ENCODE measurements at places on chromosomes 7 and 10.
A peak's percentile ranks its signal among the peaks of the same experiment; 100 is the strongest.

DNA sequence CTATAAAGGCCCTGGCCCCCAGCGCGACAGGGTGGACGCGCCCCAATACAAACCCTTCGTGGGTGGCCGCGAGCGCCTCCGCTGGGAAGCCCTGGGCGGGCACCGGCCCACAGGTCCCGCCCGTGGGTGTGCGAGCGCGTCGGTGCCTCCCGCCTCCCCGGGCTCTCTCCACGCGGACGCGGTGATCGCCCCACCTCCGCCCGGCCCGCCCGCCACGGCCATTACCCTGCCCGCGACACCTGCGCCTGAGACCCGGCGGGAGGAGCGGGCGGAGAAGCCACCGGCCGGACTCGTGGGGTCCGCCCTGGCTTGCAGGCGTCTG is 81.2 kb downstream of the PAX2 start:
- DNase-seq, result no peak

DNA sequence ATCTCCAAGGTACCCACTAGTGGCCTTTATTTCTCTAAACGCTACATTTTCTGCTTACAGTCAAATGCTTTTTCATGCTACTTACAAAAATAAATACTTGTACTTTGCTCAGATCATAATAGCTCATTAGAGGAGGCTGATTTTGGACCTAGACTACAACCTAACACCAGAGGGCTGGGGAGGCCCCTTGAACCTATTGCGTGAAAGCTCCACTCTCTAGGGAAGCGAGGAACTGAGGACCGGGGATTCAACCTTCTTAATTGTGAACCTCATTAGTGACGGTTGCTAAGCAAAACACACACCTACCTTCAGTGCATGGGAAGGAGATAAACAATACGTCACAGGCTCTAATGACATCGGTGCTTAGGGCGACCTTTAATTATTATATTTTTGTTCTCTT is 92.1 kb downstream of the EBF3 start:
- DNase-seq, result no peak

GRCh38 chr10:5079836-5080235 is 14.4 kb upstream of the AKR1C3 start:
- no peak for DNase-seq

DNA sequence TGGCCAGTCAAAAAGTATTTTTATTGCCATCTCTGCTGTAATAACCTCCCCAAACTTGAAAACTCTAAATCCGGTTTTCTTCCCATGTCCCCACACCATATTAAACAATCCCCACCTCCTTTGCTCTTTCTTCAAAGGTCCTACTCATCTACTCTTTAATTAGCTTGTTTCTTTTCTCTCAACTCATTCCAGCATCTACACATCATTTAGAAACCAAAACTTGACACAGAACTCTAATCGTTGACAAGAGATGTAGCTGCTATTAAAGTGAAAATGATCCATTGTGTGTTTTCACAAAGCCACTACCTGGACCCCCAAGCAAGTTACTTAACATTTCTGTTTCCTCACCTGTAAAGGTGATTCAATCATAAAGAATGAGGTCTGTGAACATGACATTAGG is 436.3 kb upstream of the NPVF start:
- DNase-seq, result no peak

- no peak for DNase-seq
These were observed 72.0 kb upstream of the ABCB5 start for GRCh38 chr7:20543500-20543899.

DNA sequence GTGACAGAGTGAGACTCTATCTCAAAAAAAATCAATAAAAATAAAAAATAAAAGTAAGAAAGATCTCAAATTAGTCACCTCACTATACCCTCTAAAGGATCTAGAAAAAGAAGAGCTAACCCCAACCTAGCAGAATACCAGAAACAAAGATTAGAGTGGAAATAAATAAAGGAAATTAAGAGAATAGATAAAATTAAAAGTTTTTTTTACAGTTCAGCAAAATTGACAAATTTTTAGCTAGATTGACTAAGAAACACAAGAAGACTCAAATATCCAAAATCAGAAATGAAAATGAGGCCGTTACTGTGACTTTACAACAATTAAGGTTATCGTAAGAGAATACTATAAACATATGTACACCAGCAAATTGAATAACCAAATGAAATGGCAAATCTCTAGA is 29.1 kb downstream of the KCTD7 start:
- no peak for DNase-seq

- no peak for DNase-seq
These were observed 17.2 kb upstream of the MYH16 start for GRCh38 chr7:99255463-99255862.

- no peak for DNase-seq
These were observed 213.0 kb upstream of the CHRM2 start for GRCh38 chr7:136655414-136655813.

GRCh38 chr7:129188372-129188891 is at the start of gene SMO:
TSS of gene SMO (plus strand) at chr7:129188633. CDS start at chr7:129189152, 519 bp downstream.
- no peak for DNase-seq

DNA sequence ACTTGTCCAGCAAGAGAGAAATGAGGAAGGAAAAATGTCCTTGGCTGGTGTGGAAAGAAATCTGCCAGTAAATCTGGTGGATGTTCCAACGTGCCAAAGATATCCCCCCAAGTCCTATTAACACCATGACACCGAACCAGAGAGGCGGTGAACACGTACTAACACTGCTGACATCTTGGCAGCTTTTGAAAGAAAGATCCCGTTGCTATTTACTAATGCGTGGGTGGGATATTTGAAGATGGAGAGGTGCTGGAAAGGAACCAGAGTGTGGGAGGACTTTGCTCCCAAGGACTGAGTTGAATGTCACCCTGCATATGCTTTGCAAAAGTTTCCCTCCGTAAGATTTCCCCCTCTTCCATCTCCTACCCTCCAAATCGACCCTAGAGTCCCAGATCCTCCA is 7.9 kb downstream of the CCDC3 start:
- DNase-seq, result no peak

DNA sequence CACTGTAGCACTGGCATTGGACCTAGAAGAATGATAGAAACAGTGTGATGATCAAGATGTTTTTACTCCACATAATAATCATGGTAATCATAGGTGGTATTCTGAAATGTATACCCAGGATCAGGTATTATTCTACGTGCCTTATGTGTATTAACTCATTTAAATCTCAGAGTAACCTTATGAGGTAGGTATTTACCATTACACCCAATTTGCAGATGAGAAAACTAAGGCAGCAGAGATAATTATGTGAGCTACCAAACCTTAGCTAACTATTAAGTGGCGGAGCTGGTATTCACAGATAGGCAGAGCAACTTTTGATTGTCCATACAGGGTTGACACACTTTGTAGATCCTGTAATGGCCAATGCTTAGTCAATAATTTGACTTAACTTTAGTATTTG is 2.5 kb downstream of the CAMK1D start:
- no peak for DNase-seq

- DNase-seq, result no peak
These were observed 106.7 kb downstream of the ITGB1 start for GRCh38 chr10:32851301-32851700.

DNA sequence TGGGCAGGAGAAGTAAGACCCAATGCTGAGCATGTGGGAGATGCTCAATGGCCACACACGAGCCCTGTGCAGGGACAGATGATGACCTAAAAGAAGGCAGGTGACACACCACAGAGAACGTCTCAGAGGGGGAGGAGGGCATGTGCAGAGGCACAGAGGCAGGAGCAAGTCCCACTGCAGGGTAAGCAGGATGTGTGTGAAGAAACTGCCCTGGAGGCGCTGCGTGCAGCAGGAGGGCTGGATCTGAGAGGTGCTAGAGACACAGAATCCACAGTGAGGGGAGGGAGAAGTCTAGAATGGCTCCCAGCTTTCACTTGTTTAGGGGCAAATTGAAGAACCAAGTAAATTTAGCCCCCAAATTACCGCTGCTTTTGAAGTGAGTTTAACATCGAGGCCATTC is 14.9 kb downstream of the DYDC2 start:
- DNase-seq, result no peak

DNA sequence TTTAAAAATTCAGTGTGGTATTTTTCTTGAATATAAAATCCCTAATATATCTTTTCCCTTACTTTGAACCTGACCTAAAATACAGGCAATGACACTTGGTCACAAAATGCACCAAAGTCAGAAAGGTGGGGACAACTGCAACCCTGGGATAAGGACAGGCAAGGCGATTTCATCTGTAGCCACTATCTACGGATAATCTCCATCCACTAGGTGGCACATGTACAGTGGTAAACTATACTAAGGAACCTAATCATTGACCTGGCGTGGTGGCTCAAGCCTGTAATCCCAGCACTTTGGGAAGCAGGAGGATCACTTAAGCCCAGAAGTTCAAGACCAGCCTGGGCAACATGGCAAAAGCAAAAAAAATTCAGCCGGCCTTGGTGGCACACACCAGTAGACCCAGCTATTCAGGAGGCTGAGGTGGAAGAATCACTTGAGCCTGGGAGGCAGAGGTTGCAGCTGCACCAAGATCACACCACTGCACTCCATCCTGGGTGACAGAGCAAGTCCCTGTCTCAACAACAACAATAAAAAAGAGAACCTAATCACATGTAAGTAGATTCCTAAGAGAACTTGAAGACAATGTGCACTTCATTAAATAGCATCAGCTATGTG is 98.9 kb downstream of the KMT2C start:
- DNase-seq, result peak; percentile 7

DNA sequence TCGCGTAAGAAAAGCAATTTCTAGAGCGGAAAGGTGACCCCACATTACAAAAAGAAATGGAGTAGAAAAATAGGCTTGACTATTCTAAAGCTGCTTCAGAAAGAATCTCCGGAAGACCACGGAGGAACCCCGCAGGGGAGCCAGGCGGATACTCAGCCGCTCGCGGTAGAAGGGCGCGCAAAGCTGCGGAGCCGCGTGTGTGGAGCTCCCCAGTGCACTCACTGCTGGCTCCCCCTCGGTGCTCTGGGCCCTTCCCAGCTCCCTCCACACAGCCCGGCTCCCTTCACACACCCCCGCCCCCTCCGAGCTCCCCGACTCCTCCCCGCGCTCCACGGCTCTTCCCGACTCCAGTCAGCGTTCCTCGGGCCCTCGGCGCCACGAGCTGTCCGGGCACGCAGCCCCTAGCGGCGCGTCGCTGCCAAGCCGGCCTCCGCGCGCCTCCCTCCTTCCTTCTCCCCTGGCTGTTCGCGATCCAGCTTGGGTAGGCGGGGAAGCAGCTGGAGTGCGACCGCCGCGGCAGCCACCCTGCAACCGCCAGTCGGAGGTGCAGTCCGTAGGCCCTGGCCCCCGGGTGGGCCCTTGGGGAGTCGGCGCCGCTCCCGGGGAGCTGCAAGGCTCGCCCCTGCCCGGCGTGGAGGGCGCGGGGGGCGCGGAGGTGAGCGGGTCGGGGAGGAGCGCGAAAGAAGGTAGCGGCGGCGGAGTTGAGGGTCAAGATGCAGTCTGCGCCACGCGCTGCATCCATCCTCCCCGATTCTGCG is at the start of gene STEAP2:
Gene STEAP2 (plus strand): TSS at position 350 of the 758 bp plus-strand sequence. CDS start 13,343 bp downstream, outside the sequence.
- DNase-seq, result no peak

DNA sequence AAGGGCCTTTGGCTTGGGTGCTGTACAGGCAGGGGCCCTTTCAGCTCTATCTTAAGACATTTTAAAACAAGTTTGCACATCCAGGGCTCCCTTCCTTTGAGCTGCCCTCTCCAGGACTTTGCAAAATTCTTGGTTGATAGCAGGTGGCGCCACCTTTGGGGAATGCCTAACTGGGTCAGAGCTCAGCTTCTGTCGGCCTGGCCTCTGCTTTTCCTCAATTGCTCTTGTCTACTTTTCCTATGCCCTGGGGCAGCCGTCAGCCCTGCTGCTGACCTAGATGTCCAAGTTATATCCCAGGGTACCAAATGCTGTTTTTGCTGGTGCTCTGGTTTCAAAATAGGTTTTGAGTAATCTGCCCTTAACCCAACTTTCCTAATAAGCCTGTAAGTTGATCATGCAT is 65.8 kb downstream of the APBB1IP start:
- no peak for DNase-seq

DNA sequence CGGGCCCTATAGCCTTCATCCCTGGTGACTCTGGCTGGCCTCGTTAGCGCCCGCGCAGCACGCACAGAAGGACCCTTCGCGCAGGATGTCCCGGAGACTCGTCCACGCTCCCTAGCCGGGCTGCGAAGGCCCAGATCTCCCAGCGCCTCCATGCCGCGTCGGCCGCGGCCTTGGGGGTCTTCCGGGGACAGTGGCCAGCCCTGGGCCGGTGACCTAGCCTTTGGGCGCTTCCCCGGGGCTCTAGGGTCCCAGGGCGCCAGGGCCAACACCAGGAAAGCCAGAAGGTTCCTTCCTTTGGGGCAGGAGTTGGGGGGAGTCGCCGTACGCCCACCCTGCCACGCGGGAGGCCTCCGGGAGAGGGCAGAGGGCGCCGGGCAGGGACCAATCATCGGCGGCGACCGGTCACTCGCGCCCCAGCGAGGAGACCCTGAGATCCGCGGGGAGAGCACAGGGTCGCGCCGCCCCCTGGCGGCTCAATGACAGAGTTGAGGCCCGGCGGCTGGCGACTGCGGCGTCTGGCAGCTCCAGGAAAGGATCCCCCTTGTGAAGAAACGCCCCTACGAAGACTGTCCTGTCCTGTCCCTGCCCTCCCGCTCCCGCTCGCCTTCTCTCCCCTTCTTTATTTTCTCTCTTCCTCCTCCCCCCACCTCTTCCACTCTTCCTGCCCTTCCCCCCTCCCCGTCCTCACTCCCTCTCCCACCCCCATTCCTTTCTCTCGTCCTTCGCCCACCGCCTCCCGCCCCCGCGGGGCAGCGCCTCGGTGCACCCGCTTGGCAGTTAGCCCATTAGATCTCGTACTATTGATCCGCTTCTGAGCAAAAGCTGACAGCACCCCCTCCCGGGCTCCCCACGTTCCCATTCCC is 62.3 kb upstream of the LBX1 start:
- peak; percentile 68 for DNase-seq

GRCh38 chr10:133187091-133187905 is 27.3 kb downstream of the KNDC1 start:
- DNase-seq, result no peak

GRCh38 chr7:106836816-106837215 is 28.3 kb upstream of the PIK3CG start:
- no peak for DNase-seq

- DNase-seq, result no peak
These were observed 871 bp downstream of the POP7 start for GRCh38 chr7:100706672-100707311.

DNA sequence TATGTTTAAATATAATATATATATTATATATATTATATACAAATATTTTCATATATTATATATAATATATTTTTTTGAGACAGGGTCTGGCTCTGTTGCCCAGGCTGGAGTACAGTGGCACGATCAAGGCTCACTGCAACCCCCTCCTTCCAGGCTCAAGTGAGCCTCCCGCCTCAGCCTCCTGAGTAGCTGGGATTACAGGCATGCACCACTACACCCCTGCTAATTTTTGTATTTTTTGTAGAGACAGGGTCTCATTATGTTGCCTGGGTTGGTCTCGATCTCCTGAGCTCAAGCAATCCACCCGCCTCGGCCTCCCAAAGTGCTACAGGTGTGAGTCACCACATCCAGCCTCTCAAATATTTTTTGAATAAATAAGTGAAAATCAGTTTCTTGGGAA is 215.5 kb downstream of the GATA3 start:
- no peak for DNase-seq

- DNase-seq, result no peak
These were observed 34.2 kb downstream of the DNAJC12 start for GRCh38 chr10:67803588-67804394.

- DNase-seq, result no peak
These were observed 107.4 kb downstream of the ZEB1 start for GRCh38 chr10:31426401-31426800.
